ENCODE measurements at places on chromosomes 4 and X.
A peak's percentile ranks its signal among the peaks of the same experiment; 100 is the strongest.

- DNase-seq = no peak
Observed at GRCh38 chr4:170025523-170026252, 507 bp downstream of the MFAP3L start.

DNA sequence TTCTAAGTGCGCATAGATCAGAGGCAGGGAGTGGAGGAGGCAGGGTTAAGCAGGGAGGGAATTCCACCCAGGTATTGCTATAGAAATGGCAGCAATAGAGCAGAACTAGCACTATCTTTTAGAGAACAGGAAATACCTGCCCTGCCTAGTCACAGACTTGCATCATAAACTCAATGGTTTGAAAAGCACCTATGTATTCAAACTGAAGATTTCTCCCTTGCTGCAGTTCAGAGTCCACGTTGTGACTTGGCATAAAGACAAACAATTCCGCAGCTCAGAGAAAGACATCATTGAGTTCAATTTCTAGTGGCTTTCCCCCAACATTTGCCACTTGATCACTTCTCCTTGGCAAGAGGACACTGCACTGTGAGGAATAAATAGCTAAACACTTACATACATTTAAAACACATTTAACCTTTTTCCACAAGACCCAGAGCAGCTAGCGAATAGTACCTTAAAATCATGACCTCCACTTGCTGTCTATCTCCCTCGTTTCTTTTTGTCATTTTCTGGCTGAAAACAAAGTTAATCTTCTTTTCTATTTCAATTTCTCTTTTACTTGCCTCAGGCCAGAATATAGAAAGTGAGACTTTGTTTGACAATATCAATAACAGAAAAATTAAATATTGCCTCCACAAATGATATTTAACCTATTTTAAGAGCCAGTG, 42.4 kb downstream of the SLC7A11 start:
- peak; percentile 86 for DNase-seq

- no peak for DNase-seq
Observed at GRCh38 chr4:113012786-113013185, 36.7 kb upstream of the ANK2 start.

DNA sequence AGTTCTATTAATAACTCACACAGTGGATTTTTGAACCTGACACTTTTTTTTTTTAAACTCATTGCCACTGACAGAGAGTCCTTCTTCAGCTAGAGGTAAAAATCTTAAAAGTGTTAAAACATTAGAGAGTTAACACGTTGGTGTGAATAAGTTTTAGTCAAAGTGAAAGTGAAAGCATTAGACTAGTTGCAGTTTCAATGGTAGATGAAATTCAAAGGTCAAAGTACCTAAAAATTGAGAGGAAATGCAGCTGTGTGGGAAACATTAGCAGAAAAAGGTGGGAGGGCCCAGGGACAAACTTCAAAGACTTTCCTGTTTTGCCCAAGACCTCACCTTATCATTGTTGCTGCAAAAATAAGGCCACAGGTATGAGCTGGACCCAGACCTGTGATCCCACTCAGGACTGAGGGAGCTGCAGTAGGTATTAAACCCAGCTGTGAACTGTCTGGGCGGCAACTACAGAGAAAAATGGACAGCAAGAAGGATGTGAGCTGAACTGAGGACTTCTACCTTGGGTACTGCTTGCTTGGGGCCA, 17.6 kb upstream of the GABRA4 start:
- no peak for DNase-seq

DNA sequence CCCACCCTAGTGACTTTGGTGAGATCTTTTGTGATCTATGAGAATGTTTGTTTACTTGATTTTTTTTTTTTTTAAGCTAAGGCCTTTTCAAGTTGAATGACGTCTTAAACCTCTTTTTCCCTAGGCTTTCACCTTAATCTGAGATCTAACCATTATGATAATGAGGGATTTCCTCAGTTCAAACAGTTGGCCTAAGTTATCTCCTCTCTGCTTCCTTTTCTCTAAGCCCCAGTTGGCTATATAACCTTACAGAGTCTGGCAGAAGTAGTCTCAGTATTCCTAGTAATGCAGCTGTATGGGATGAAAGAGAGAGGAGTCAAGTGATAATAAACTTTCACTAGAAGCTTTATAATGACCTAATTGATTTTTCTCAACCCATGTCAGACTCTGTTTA, 99.0 kb downstream of the STIM2 start:
- DNase-seq = no peak

- DNase-seq = no peak
Observed at GRCh38 chr4:131534944-131535645, 1614.0 kb upstream of the PCDH10 start.

GRCh38 chr4:78584863-78585547, 33.4 kb downstream of the ANXA3 start:
- no peak for DNase-seq

GRCh38 chr4:156472624-156473023, 499.0 kb downstream of the PDGFC start:
- DNase-seq = no peak

DNA sequence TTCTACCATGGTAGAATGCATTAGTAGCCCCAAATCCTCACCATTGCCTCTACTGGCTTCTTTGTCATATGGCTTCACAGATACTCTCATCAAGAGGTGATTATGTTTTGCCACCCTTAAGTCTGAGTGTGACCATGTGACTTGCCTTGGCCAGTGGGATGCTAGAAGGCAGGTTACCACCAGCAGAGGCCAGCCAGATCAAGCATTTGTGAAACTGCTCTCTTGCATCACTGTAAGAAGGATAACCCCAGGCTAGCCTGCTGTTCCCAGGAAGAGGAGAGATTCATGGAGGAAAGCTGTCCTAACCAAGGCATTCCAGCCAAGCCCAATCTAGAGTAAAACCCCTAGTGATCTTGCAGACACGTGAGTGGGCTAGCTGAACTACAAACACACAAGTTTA, 46.8 kb downstream of the USP46 start:
- no peak for DNase-seq

- no peak for DNase-seq
Observed at GRCh38 chr4:188658958-188659522, 519.8 kb downstream of the TRIML1 start.

DNA sequence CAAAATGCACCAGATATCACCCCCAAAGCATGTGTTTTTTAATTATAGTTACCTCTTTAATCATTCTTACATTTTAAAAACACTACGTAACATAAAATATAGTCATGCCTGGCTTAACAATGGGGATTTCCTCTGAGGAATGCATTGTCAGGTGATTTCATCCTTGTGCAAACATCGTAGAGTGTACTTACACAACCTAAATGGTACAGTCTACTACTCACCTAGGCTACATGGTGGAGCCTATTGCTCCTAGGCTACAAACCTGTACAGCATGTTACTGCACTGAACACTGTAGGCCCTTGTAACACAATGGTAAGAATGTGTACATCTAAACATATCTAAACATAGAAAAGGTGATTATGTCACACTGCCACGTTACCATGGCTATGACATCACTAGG, 208.6 kb downstream of the SPOCK3 start:
- DNase-seq = peak; percentile 46

DNA sequence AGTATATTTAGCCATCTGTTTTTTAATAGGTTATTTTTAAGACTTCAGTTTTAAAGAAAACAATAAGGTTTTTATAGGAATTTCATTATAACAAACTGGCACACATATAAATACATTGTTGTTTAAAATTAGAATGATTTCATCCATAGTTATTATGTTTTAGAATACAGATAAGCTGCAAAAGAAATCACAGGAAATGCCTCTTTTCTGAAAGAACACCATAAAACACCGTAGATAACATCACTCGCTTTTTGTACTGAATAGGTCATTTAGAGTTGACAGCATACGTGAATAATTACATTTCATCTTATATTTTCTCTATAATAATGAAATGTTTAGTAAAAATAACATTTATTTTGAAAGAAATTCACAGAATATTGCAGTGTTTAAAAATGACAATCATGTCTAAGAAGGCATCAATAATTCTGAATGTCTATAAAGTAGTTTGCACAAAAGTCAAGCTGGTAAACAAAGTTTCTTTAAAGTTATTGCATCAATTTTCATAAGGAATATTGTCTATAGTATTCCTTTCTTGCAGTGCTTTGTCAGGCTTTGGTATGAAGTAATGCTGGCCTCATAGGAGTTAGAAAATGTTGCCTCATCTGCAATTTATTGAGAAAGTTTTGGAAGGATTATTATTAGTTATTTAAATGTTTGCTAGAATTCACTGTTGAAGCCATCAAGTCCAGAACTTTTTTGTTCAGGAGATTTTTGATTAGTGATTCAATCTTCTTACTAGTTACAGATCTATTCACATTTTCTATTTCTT, 17.9 kb upstream of the VEGFC start:
- no peak for DNase-seq

DNA sequence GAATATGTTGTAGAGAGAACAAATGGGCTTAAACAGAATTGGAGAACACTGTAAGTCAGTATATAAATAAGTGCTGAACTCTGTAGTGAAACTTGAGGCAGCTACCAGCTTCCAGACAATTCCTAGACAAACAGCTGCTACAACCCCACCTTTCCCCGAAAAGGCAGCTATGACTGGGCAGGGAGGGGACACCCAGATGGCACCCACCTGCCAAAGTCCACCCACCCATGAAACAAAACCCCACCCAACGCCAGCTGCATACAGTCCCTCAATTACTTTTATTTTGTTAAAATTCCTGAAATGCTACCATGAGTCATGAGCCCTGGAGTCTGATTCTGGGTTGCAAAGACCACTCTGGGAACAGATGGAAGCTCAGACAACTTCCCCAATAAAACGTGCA, 24.4 kb downstream of the RELL1 start:
- no peak for DNase-seq

- no peak for DNase-seq
Observed at GRCh38 chr4:148054275-148054674, 322.4 kb downstream of the ARHGAP10 start.

GRCh38 chrX:48491809-48492208, 15.8 kb downstream of the FTSJ1 start:
- DNase-seq = no peak

GRCh38 chr4:148069895-148070178, 337.9 kb downstream of the ARHGAP10 start:
- no peak for DNase-seq

- no peak for DNase-seq
Observed at GRCh38 chr4:137029026-137029425, 503.3 kb downstream of the PCDH18 start.

- peak; percentile 61 for DNase-seq
Observed at GRCh38 chrX:103628386-103629317, at the start of gene TCEAL1. Gene TCEAL1, plus strand, starts transcription at chrX:103628975. Its CDS starts 942 bp downstream, at chrX:103629917.

DNA sequence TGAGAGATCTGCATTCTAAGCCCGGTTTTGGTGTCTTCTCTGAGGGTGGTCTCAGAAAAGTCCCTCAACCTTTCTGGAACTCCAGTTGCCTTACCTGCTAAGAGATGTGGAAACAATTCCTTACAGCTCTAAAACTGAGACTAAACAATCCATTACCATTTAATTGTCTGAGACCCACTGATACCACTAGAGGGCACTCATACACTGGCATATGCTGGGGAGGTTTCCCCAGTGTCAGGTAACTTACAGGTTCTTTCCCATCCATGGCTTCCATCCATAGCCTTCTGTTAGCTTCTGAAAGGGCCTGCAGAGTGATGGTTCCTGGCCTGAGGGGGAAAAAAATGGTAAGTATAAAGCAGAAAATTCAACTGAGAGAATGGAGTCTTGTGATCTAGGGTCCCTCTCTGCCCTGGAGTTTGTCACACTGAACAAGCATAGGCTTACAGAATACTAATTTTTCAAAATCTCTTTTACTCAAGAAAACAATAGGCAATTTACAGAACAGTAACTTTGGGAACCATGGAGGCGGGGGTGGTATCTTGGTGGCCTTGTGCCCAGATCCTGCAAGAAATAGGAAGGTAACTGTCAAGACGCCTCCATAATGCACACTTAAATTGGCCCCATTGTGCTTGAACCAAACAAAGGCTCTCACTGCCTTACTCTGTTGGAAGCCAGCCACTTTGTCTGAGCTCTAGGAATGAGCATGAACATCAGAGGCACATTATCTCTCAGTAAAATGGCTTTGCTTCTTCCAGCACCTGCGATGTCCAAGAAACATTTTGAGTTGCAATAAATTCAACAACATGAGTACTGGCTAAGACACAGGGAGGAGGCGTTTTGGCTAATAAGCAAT, 236.1 kb downstream of the OPHN1 start:
- peak; percentile 17 for DNase-seq

DNA sequence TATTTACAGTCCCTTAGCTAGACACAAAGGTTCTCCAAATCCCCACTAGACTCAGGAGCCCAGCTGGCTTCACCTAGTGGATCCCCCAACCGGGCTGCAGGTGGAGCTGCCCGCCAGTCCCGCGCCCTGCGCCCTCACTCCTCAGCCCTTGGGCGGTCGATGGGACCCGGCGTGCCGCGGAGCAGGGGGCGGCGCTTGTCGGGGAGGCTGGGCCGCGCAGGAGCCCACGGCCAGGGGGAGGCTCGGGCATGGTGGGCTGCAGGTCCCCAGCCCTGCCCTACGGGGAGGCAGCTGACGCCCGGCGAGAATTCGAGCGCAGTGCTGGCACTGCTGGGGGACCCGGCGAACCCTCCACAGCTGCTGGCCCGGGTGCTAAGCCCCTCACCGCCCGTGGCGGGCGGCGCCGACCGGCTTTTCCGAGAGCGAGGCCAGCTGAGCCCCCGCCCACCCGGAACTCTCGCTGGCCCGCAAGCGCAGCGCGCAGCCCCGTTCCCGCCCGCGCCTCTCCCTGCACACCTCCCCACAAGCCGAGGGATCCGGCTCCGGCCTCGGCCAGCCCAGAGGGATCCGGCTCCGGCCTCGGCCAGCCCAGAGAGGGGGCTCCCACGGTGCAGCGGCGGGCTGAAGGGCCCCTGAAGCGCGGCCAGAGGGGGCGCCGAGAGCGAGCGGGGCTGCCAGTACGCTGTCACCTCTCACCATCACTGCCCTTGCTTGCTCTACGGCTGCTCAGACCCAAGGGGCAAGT, 39.4 kb downstream of the WFS1 start:
- DNase-seq = peak; percentile 42

DNA sequence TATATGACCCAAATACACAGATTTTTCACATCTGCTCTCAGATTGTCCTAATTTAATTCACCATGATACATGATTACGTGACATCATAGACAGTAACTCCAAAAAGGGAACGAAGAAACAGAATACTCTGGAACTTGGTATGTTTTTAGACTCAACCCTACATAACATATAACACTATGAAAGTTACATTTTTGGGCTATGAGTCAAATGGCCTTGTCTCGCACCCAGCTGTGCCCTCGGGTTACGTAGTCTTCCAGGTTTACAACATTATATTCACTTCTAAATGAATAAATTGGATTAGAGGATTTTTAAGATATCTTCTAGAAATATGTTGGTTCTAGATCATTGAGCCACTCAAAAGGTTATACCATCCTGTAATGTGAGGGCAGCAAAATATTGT, 2089.6 kb upstream of the TENM3 start:
- DNase-seq = no peak

Measured in NCI-H2029 (cell line).